T-cell (primary cell): ENCODE measurements at places on chromosomes 1 and 21.

DNA sequence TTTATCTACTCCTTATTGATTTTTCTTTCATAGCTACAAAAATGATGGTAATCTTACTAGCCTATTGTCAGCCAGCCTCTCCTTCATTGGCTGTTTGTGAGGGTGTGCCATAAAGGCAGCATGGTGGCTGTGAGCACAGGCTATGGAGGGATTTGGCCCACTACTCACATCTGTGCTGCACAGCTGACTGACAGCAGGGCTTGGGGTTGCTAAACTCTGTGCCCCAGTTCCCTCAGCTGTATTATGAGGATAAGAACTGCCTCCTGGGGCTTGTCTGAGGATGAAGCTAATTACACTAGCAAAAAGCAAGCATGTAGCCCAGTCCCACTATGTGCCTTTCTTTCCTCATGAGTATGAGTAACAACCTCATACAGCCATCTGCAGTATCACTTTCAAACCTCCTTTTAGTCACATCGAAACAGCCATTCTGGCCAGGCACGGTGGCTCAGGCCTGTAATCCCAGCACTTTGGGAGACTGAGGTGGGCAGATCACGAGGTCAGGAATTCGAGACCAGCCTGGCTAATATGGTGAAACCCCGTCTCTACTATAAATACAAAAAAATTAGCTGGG lies 66.2 kb downstream of the COQ8A start:
- DNase-seq = no peak

DNA sequence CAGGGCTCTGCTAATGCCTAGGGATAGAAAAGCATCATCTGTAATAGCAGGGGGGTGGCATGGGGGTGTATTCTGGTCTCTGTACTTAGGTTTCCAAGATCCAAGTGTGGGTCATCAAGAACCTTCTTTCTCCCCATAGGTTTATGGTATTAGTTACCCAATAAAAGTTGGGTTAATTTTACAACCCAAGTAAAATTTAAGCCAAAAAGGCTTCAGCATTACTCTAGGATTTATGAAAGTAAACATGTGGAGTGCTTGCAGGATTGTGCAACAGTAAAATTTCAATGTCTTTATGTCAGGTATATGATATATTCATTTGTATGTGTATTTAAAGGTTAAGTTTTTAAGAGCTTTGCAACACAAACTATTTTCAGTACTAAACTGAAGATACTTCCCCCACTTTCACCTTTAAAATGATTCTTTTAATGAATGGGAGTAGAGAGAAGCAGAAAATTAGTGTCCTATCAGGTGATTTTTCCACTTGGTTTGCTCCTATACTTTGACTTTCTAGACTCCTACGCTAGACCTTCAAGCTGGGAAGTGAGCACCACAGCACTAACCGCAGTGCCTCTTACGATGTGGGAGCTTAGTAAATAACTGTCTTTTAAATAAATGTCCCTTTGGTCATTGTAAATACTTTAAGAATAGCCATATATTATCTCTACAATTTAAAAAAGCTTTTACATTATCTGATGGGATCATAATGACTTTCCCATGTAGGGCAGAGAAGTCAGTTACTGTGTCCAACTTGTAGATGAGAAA lies 67.8 kb upstream of the UBE2U start:
- DNase-seq = no peak

DNA sequence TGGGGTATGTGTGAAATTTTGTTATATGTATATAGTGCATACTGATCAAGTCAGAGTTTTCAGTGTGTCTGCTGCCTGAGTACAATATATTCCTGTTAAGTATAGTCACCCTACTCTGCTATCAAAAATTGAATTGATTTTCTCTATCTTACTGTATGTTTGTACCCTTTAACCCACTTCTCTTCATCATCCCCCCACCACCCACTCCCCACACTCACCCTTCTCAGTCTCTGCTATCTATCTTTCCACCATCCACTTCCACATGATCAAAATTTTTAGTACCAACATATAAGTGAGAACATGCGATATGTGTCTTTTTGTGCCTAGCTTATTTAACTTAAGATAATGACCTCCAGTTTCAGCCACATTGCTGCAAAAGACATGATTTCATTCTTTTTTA lies 4.2 kb downstream of the LY9 start:
- DNase-seq = no peak

- no peak for DNase-seq
These were observed 256.8 kb downstream of the TOMM20 start for GRCh38 chr1:234871710-234872271.

- no peak for DNase-seq
These were observed 65.7 kb downstream of the SETD4 start for GRCh38 chr21:35994613-35995012.

DNA sequence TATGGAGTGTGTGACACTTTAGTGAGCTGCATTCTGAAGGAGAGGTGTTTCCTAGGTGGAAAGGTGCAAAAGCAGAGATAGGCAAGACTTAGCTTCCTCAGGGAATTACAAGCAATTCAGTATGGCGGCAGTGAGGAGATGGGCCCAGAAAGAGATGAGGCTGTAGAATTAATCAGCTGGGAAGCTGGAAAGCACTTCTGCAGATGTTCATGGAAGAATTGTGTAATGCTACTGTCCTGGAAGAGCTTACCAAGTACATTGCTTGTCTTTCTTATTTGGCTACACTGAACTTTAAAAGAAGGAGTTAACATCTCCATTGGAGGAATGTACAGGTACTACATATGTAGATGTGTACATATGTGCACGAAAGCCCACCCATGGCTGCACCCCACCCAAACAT lies 103.7 kb upstream of the DPT start:
- DNase-seq = no peak

DNA sequence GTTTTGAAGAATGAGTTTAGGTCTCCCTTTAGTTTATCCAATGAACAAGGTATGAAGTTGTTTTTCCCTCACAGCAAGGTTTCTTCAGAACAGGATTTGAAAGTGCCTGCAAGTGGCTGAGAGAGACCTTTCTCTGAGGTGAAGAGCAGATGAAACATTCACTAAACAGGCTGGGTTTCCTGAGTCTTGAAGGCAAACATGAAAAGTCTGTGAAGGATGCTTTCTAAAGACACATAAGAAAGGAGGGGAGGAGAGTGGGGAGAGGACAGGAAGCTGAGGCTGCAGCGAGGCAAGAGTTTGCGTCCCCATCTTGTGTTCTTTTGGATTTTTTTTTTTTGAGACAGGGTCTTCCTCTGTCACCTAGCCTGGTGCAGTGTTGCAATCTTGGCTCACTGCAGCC lies 95.7 kb upstream of the SIM2 start:
- DNase-seq = peak; percentile 40

DNA sequence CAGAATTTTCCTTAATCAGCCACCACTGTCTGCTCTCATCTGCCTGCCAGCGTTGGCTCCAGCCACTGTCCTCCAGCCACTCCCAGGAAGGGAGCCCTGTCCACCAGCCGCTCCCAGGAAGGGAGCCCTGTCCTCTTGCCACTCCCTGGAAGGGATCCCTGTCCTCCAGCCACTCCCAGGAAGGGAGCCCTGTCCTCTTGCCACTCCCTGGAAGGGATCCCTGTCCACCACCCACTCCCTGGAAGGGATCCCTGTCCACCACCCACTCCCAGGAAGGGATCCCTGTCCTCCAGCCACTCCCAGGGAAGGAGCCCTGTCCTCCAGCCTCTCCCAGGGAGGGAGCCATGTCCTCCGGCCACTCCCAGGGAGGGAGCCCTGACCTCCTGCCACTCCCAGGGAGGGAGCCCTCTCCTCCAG lies 726.5 kb downstream of the PTPRU start:
- no peak for DNase-seq

DNA sequence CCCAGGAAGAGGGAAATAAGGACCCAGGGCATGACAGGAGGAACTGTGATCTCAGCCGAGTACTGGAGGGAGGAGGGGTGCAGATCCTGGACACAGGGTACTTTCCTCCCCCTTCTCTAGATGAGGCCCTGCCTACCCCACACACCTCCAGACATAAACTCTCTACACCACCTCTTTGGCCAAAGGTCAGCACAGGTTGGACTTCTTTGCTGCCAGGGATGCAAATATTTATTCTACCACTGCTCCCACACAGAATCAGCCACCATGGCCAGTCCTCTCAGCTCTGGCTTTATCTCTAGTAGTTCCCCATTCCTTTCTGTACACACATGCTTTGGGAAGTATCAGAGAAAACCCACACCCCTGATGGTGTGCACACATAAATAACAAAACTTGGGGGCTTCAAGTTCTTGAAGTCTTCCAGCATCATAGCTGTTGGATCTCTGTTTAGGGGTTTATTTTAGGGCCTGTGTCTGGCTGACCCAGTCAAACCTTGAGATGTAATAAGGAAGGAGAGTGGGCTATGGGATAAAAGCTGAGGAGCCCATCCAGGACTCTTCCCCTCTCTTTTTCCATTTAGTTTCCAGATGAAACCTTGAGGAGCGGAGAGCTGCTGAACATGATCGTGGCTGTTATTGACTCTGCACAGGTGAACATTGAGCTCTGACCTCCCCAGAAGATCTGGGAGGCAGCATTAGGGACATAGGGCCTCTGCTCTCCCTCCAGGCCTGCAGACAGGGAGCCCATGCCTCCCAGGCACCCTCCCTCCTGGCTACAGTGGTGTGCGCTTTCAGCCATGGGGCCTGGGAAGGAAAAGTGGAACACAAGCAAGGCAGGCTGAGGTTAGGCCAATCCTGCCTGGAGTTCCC lies 6.7 kb upstream of the SLC27A3 start:
- no peak for DNase-seq

- DNase-seq = no peak
These were observed 1.8 kb downstream of the MX2 start for GRCh38 chr21:41363370-41364270.

DNA sequence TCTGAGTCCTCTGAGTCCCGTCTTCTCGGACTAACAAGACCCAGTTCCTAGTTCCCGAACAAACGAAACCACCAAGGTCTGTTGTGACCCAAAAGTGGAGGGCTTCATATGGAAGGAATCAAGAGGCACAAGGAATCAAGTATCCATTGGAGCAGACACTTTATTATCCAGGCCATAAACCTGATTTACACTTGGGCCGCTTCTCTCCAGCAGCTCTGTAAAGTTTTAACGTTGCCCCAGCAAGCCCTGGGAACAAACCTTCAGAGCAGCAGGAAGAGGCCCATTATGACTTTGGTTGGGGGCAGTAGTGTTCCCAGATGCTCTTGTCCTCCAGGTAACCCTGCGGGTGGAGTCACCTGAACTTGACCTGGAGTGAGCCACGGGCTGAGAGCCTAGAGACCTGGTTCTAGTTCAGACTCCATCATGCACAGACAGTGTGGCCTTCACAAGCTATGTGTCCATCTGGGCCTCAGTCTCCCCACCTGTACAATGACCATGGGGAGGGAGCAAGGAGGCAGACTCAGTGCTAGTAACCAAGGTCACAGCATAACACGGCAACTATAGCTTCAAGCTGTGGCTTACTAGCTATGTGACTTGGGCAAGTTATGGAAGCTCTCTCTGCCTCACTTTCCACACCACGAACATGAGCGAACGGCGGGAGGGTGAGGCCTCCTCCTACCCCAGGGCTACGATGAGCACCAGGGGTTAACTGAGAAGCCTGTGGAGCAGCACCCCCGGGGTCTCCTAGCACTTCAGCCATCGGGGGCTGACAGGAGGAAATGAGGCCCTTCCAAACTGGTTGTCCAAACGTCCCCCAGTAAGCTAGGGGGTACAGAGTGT lies 95.7 kb downstream of the GLIS1 start:
- DNase-seq = no peak

- DNase-seq = no peak
These were observed 112.7 kb downstream of the VPS13D start for GRCh38 chr1:12342401-12343003.

- DNase-seq = no peak
These were observed 81.7 kb downstream of the PGM1 start for GRCh38 chr1:63674865-63675419.

DNA sequence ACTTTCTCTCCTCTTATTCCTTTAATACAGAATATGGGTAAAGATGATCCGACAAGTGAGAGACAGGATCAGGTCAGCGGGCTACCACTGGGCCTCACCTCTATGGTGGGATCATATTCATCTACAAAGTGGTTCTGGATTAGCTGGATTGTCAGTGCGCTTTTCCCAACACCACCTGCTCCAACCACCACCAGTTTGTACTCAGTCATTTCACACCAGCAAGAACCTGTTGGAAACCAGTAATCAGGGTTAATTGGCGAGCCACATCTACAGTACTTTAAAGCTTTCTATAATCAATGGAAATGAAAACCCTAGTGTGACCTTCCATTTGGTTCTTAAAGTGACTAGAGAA lies 643 bp downstream of the NRAS start:
- DNase-seq = no peak

DNA sequence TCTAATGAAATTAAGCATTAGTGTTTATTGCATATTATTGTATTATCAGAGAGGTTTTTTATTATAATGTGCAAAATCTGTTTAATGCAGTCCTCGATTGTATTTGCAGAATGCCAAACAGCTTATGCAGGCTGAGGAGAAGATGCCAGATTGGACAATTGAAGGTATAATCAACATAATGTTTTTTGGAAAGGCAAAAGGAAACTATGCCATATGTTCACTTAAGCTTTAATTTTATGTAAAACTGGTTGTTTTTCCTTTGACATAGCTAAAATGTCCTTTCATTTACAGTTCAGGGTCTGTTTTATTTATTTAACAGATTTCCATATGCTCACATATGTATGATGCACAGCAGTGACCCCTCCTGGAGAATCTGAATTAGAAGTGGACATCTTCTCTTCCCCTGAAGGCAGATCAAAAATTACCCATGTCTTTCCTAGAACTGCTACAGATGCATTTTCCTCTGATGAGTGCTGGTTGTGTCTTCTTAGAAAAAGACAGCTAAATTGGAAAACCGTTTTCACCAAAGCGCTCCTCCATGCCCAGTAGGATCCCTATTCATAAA lies 143.5 kb upstream of the USH2A start:
- DNase-seq = no peak

DNA sequence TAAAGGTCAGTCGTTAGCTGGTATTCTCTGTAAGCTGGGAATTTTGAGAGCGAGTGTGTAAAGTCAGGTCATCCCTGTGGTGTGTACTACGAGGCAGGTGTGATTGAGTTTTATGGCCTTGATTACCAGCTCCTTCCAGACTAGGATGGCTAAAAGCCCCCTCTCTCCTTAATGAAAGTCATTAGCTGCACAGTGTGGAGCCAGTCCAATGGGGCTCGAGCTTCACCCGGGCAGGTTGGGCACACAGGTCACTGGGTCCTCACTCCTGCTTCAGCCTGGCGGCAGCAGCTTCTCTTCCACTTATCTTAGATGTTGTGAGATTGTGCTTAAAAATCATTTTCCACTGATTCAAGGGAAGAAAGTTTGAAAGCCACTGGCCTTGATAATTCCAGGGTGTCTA lies 3.0 kb downstream of the DMRTB1 start:
- DNase-seq = no peak

- DNase-seq = no peak
These were observed 65.2 kb upstream of the TRABD2B start for GRCh38 chr1:48062353-48062752.
